ENCODE measurements at places on chromosomes 12 and 14.

DNA sequence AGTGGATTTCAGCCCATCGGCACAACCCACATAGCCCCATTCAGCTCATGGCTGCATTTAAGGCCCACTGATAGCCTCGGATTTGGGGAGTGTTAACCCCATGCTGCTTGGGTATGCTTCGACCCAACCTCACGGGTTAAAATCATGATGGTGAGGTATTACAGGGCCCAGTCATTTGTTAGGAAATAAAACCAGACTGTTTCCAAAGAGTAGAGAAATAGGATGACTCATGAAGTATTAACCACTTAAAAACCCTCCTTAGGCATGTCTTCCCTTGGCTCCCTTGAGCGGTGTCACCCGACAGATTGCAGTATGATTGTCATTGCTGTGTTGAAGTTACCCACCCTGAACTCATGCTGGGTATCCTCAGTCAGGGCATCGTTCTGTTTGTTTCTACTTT lies 289.1 kb downstream of the CACNA1C start:
- DNase-seq, result no peak

DNA sequence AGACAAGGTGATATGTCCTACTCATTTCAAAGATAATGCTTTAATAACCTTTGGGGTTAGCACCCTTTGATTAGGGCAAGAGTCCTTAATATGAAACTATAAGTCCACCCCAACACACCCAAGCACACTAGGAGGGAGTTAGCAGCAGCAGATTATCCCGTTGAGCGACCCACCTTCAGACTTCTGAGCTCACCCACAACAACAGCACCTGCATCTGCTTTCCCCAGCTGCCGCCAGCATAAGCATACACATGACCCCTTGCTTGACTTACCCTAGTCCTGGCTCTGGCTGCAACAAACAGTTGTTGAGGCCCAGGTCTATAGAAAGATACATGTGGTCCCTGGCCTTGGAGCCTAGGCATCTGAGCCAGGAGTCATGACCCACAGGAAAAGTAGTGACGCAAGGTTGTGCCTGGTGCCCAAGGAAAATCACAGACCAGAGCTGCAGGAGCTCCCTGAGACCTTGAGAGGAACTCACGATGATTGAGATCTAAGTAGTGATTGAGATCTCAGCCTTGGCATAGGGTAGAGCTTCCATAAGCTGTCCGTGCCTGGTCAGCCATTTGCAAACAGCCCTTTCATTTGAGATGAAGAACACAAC lies 19.0 kb downstream of the ZDHHC22 start:
- DNase-seq, result no peak

GRCh38 chr14:101559624-101560533 lies 1.4 kb upstream of the DIO3 start:
- no peak for DNase-seq

- DNase-seq, result no peak
Observed at GRCh38 chr12:130620281-130620680, 95.8 kb downstream of the RIMBP2 start.
